Ascending aorta (tissue), 2 donors: ENCODE measurements at places on chromosomes 4 and X. TPM values are rescaled to one million over a fixed set of nuclear protein-coding genes. Genes with fewer than 3 reads are reported as not detected.

GRCh38 chr4:74933562-74934015, 673 bp downstream of the PARM1 start:
- DNase-seq: peak; percentile 65

Gene GDPD2
- not detected for total RNA-seq

- DNase-seq: no peak
Measured at GRCh38 chrX:46376246-46376885, 168.9 kb downstream of the ZNF674 start.

Gene NAP1L5
- 9.6 TPM for total RNA-seq

Gene MAGEA9B
- total RNA-seq: not detected

- no peak for DNase-seq
Measured at GRCh38 chr4:76556452-76556851, 121.4 kb downstream of the SHROOM3 start.

GRCh38 chr4:145709843-145710242, 29.9 kb downstream of the C4orf51 start:
- no peak for DNase-seq

- no peak for DNase-seq
Measured at GRCh38 chr4:22695029-22695428, 2.3 kb downstream of the GBA3 start.

Gene COX7B2
- not detected for total RNA-seq

DNA sequence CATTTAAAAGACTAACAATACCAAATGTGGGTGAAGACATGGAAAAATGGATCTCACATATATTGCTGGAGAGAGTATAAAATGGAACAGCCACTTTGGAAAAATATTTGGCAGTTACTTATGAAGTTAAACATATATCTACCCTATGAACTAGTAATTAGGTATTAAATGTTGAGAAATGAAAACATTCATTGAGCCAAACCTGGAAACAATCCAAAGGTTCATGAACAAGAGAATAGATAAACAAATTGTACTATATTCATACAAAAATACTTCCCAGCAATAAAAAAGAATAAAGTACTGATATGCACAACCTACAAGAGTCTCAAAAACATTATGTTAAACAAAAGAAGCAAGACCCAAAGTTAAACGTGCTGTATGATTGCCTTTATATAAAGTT, 4.0 kb upstream of the EGF start:
- no peak for DNase-seq

DNA sequence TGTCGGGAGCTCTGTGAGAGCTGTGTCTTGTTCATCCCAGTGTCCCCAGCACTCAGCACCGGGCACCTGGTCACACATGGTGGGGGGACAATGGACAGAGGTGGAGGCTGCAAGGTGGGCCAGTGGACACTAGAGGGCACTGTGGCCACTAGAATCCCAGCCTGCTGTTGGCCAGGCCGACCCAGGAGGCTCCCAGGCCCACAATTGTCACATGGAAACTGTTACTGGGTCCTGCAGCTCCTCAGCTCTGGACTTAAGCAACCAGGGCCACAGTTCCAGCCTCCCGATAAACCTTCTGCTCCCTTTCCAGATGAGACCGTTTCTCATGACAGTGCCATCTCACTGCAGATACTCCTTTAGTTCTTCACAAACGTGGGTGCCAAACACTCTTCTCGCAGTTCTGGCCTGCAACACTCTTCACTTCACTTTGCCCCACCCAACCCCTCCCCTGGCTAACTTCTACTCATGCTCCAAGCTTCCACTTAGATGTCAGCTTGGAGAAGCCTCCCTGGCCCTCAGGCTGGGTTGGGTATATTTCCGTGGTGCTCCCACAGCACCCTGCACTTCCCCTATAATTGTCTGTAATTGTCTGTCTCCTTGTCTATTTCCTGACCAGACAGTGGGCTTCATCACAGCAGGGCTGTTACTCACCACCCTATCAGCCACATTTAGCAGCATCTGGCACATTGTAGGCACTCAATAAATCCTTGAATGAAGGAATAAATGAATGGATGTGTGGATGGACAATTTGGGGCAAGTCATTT, 3.5 kb upstream of the IQSEC2 start:
- DNase-seq: no peak

Gene CACNA1F
- not detected for total RNA-seq

Gene ZAR1
- 1.4 TPM for total RNA-seq

GRCh38 chr4:145819101-145819852, 119.3 kb downstream of the ZNF827 start:
- no peak for DNase-seq

DNA sequence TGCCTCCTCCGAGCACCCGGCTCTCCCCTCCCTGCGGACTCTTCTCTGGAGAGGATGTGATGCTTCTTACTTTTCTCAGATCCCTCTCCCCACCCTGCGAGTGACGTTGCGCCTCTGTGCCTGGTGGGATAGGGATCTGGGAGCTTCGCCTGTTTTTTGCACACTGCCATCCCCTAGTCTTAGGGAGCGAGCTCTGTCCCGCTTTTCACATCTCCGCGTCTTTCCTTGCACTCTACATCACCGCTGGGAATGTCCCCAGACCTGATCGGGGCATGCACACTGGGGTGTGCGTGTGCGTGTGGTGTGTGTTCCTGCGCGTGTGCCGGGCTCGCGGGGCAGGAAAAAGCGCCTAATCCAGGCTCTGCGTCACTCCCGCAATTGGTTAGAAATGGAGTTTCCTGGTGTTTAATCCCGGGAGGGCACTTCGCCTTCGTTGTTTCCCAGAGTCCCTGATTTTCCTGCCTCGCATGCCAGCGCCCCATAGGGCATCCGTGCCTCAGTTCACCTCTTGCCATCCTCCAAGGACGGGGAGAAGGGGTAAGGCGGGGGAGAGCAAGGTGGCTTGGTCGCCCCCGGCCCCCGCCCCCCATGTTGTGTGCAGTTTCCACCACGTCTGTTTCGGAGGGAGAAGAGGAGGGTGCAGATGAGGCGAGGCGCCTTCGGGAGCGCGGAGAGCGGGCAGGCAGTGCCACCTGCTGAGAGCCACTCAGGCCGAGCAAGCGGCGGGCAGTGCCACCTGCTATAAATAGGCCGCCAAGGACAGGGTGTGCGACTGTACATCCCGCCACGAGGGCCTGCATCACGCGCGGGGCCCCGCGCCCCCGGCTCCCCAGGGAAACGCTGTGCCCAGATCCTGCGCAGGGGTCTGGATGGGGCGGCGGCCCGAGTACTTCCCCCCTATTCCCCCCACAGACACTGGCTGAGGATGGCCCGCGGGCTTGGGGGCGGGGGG, 759 bp upstream of the TBC1D1 start:
- DNase-seq: peak; percentile 87

- no peak for DNase-seq
Measured at GRCh38 chrX:70921709-70922352, 9.1 kb downstream of the SLC7A3 start.

Gene CYP4V2
- total RNA-seq: 14.3 TPM

Gene ZNF711
- total RNA-seq: 1.2 TPM

DNA sequence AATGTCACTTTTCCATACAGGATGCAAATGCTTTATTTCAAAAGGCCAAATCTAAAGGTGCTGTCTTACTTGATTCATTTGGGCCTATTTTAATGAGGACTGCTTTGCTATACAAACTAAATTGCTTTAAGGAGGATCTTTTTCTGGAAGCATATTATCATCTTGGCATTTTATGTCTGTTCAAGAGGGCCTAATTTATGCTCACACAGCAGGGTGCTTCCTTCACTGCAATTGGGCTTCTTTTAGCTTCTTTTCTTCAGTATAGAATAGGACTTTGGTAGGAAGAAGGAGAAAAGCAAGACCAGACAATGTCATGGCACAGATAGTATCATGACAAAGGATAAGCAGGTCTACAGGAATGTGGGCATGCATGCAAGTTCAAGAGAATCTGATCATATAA, 222.4 kb upstream of the ANKRD50 start:
- DNase-seq: no peak

GRCh38 chrX:57822818-57823217, 87.4 kb downstream of the ZXDA start:
- no peak for DNase-seq

- no peak for DNase-seq
Measured at GRCh38 chr4:20248155-20248558, 3.5 kb upstream of the SLIT2 start.

GRCh38 chr4:21514022-21514694, 434.4 kb downstream of the KCNIP4 start:
- no peak for DNase-seq

Gene TMPRSS11D
- total RNA-seq: not detected

Gene IL21
- total RNA-seq: not detected

- DNase-seq: no peak
Measured at GRCh38 chr4:154399259-154399974, 92.2 kb downstream of the DCHS2 start.

Gene SERTM2
- not detected for total RNA-seq

Gene MSANTD1
- not detected for total RNA-seq

GRCh38 chrX:10112510-10112909, 44.3 kb upstream of the CLCN4 start:
- no peak for DNase-seq

DNA sequence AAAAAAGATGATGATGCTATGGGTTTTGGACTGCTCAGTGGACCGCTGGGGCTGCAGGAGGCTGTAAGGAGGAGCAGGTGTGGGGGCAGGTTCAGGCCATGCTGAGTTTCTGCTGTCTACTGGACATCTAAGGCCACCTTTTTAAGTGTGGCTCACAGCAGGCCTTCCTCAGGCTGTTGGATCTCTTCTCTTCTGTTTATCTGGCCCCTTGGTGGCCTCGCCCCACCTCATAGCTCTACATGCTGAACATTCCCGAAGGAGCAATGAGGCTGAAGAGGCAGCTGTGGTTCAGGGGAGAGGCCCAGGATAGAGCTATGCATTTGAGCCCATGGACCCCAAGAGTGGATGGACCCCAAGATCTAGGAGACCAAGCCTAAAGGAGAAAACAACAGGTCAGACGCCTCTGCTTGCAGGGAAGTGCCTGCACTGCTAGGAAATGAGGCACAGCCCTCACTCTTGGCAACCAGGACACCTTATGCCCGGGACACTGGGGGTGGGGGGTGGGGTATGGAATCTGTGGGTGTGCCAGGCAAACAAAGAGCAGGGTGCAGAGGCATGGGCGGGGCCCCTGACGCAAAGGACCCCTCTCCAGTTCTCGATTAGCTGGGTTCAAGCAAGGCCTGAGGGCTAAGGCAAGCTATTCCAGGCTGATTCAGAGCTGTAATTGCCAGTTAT, 168.9 kb downstream of the BCOR start:
- no peak for DNase-seq

DNA sequence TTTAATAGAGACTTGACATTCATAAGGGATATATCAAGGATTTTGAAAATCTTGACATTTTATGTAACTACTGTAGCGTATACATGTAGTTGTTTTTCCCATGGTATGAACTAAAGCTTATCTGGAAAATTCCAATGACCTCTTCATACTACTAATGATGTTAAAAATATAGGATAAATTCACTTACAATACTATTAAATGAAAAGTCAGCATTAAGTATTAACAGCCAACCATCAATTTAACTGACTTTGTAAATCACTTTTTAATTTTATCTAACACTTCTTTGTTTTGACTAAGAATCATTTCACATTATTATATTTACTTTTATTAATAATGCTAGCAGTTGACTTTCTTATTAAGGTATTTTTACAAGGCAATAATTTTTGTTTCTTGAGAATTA, 34.2 kb downstream of the DCK start:
- no peak for DNase-seq

Gene UFSP2
- total RNA-seq: 8.6 TPM

GRCh38 chrX:133864236-133864635, 121.2 kb downstream of the GPC3 start:
- DNase-seq: no peak

DNA sequence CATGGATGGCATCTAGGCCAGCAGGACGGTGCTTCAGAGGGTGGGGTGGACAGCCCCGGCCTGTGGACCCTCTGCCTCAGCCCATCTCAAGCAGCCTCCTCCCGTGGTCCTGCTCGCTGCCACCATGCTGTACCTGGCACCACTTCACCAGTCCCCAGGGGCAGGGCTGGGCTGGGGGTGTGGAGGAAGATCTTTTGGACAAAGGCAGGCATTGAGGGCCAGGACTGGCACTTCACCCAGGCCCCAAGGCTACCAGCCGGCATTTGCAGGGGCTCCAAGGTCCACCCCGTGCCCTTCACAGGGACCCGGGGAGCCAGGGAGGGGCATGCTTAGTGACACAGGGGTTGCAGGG, 713 bp downstream of the PLXNB3 start:
- DNase-seq: no peak

Gene LETM1
- 37.7 TPM for total RNA-seq

GRCh38 chrX:122272011-122272410, 912.1 kb upstream of the GRIA3 start:
- no peak for DNase-seq

GRCh38 chr4:14446311-14446710, 556.0 kb upstream of the CPEB2 start:
- DNase-seq: no peak

DNA sequence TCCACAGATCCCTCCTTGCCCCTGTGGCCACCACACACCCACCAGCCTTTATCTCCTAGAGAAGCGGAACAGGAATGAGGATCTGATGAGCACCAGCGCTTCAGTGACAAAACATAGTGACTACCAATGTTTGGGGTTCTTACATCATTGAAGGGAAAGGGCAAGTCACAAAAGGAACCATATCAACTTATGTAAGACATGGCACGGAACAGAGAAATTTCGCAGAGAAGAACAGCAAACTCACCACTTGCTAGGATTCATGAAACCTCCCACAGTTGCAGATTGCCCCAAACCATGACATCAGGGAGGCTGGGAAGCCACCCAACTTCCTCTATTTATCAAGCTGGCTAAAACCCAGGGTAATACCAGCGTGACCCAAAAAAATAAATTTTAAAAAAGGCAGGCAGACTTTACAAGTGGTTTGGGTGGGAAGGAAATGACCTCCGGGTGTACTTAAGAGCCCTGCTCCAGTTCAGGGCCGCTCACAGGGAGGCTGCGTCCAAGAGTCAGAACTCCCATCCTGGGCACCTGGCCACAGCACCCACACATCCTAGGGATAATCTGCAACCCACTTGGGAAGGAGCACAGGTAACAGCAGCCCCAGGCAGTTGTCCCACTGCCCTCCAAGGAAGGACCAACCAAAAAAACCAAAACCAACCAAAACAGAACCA, 36.0 kb downstream of the ADGRG2 start:
- no peak for DNase-seq

DNA sequence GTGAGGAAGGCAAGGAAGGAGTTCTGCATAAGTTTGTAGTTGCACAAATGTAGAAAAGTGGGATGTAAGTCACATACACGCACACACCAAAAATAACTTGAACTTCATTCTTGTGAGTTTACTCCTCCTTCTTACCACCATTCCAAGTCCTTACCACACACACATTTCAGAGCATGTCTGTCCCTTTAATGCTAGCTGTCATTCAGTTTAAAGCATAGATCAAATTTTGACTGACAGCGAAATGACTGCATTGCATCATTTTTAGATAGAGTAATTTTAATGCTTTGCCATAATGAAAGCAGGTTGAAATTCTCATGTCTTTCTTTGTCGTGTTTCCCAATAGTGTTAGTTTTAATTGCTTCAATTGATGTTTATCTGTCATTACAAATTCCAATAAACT, 629.6 kb upstream of the HTR2C start:
- DNase-seq: no peak

DNA sequence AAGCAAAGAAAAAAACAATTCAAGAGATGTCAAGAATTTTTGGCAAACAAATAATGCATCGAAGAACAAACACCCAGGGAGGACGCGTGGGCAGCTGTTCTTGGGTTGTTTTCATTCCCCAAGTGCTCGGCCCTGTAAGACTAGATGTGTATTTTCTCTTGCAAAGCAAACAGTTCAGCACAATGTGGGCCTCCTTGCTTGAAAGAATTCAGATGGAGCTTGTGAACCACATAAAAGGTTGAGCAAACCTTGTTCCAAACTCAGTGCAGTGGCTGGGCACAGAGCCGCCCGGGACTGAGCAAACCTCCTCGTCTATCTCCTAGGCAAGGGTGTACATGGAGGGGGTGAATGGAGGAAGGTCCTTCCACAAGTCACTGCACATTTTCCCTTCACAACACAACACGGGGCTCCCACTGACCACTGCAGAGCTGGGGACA, 82.4 kb downstream of the HTRA3 start:
- no peak for DNase-seq
